Suprapubic skin (tissue), 4 donors: ENCODE measurements at places on chromosomes 2 and 18. TPM values are rescaled to one million over a fixed set of nuclear protein-coding genes. Genes with fewer than 3 reads are reported as not detected.

C2orf68 gene
- total RNA-seq = 20.2 TPM

DNA sequence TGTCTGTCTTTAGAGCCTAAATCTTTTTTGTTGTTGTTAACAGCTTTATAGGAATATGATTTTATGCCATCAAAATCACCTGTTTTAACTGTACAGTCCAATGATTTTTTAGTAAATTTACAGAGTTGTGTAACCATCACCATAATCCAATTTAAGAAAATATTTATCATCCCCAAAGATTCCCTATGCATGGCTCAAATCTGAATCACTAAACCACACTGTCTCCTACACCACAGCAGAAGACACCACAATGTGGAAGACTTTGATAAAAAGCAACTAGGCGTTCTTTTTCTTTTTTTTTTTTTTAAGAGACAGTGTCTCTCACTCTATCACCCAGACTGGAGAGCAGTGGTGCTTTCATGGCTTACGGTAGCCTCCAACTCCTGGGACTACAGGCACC lies 99.6 kb downstream of the TXNL1 start:
- no peak for DNase-seq
- no peak overlapping the region for H3K27ac ChIP-seq
- H3K27me3 ChIP-seq = no peaks in the 10 kb centered on the region
- H3K4me3 ChIP-seq = no peak overlapping the region
- no peaks in the 10 kb centered on the region for H3K4me1 ChIP-seq

- no peaks in the 10 kb centered on the region for H3K27me3 ChIP-seq
- DNase-seq = no peak
- no peaks in the 10 kb centered on the region for H3K36me3 ChIP-seq
- H3K4me3 ChIP-seq = no peak overlapping the region
Measured at GRCh38 chr2:241925277-241925676, 55.7 kb downstream of the RTP5 start.

MEX3C gene
- total RNA-seq = 31.6 TPM

DNA sequence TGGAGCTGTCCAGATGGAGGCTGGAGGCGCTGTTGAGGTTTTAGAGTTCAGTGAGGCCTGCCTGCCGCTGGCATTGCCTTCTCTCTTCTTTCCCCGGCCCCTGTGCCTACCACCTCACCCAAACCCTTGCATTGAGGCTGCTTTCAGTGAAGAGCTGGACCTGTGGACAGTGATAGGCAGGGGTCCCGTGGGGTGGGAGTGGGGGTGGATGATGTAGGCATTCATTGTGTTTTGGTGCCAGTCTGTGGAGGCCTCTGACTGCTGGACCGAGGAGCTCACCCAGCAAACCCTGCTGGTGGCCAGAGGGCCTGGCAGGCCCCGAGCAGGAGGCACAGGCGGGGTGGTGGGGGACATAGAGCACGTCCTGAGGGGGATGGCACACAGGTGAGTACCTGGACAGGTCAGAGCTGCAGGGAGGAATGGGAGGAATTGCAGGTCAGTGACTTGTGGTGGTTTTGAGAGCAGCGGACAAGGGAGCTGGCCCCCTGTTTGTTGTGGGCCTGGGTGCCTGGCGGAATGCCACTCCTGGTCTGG lies 35.6 kb downstream of the NGEF start:
- peaks cover 21% of the 10 kb centered on the region for H3K4me1 ChIP-seq
- DNase-seq = peak; percentile 50

APCDD1 gene
- total RNA-seq = 110 TPM

- no peaks in the 10 kb centered on the region for H3K36me3 ChIP-seq
- H3K27ac ChIP-seq = no peak overlapping the region
- DNase-seq = no peak
- no peaks in the 10 kb centered on the region for H3K4me1 ChIP-seq
- H3K27me3 ChIP-seq = no peaks in the 10 kb centered on the region
Measured at GRCh38 chr2:145411493-145411892, 891.6 kb upstream of the ZEB2 start.

C2orf72 gene
- total RNA-seq = 9.0 TPM

- H3K27me3 ChIP-seq = no peaks in the 10 kb centered on the region
- no peaks in the 10 kb centered on the region for H3K36me3 ChIP-seq
- DNase-seq = no peak
- no peaks in the 10 kb centered on the region for H3K4me1 ChIP-seq
- no peak overlapping the region for H3K4me3 ChIP-seq
Measured at GRCh38 chr2:198141726-198142125, 337.3 kb downstream of the PLCL1 start.

CRYGD gene
- not detected for total RNA-seq

DNA sequence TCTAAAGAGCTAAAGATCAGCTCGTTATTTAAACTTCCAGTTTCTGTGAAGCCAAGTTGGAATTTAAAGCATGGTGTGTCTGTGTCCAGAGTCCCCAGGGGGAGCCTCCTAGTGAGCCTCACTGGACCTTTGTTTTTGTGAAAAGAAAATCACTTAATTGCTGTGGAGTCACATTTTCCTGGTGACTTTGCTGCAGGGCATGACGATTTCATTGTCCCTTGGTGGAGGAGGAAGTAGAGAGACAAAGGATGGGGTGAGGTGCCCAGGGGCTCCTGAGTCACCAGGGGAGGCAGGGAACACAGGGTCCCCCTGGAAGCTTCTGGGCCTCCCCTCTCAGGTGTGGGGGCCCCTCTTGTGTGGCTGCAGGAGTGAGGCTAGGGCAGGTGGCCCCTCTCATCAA lies 19.7 kb downstream of the ATP6V1C2 start:
- no peaks in the 10 kb centered on the region for H3K27me3 ChIP-seq
- H3K4me3 ChIP-seq = no peak overlapping the region
- no peaks in the 10 kb centered on the region for H3K4me1 ChIP-seq
- H3K36me3 ChIP-seq = no peaks in the 10 kb centered on the region

DNA sequence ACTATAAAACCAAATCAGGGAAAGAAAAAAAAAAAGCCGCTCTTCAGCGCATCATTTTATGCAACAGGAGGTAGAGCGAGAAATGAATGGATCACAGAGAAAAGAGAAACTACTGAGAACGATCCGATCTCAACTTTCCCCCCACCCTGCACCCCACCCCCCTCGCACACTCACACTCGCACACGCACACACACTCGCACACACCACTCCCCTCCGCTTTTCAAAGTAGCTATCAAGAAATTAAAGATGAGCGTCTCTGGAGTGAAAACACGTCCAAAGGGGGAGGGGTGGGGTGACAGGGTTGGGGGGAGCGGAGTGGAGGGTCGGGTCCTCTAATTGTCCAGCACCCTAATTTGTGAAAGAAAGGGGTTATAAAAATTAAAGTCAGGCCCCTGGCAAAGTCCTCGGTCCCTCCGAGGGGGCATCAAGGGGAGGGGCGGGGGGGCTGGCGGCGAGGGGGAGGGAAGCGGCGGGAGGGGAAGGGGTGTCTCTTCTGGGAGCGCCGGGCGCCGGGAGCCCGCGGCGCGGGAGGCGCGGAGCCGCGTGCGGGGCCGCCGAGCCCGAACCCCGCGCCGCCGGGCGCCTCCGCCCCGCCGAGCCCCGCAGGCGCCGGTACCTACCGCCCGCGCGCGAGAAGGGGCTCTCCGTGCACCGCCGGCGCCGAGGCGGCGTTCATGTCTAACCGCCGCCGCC lies 428 bp downstream of the TCF4 start:
- peak overlapping the region; percentile 80 for H3K4me3 ChIP-seq
- peak overlapping the region; percentile 94 for H3K27ac ChIP-seq
- DNase-seq = no peak
- H3K36me3 ChIP-seq = no peaks in the 10 kb centered on the region
- H3K27me3 ChIP-seq = no peaks in the 10 kb centered on the region
